ENCODE measurements at places on chromosomes 4 and X.

- no peak for DNase-seq
These were observed 198.9 kb upstream of the LDB2 start for GRCh38 chr4:17097362-17097761.

DNA sequence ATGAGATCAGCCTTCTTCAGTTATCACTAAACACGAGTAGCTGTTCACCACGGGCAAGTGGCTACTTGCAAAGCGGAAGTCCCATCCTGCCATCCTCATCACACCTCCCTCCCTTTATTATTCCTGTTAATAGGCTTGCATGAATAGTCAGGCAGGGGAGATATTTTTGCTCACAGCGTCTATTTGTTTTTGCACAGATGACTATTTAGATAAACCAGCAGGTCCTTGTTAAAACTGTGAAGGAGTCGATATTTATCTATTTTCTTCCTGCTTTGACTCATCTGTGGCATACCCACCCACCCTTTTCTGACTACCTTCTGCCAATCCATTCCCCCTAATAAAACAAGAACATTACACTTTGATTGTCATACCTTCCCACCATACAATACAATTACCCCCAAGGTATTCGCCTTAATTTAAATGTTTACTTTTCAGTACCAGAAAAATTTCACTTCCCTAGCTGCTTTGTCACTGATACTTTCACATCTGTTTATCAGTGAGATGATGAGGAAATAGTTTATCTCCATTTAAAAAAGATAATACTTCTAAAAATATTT, 96.6 kb upstream of the BANK1 start:
- DNase-seq = no peak

DNA sequence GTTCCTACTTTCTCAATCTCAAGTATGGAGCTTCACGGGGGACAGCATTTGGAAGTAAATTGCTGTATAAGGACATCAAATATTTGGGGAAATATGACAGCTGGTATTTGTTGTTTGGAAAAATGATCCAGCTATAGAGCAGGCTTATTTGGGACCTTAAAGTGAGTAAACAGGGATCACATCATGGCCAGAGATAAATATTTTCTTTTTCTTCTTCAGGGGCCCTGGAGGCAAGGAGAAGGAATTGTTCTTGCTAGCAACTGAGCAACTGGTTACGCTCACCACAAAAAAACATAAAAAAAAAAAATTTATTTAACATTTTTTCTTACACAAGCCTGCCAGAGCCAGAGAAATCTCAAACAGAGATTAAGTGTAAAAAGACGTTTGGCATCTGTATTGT, 277.2 kb upstream of the UGT8 start:
- no peak for DNase-seq

GRCh38 chr4:69894186-69894585, 34.2 kb upstream of the SULT1E1 start:
- no peak for DNase-seq

GRCh38 chr4:141023051-141023450, 110.2 kb downstream of the RNF150 start:
- no peak for DNase-seq
